ENCODE measurements at places on chromosomes 7 and 10.

- no peak for DNase-seq
These were observed 365.1 kb downstream of the WDR11 start for GRCh38 chr10:121216295-121216694.

GRCh38 chr10:50937230-50937907 lies 51.9 kb upstream of the A1CF start:
- DNase-seq = no peak

- DNase-seq = no peak
These were observed 120.6 kb upstream of the NRP1 start for GRCh38 chr10:33455029-33455428.

GRCh38 chr10:80871083-80871482 lies 333.4 kb downstream of the SH2D4B start:
- DNase-seq = no peak

GRCh38 chr10:53536322-53536721 lies 763.7 kb upstream of the MBL2 start:
- DNase-seq = no peak

DNA sequence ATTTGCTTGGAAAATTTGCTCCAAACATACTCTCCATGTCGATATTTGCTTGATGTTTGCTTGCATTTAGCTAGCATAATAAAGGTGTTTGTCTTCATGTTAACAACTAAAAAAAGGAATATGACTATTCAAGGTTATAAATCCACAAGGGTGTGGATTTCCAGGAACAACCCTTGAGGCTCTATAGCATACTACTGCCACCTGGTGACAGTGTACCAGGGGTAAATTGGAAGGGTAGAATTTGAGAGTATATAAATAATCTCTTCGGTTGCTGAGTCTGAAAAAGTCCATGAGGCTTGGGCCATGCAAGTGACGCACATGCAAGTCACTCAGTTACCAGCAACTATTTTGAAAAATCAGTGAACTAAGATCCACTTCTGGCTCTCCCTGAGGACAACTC lies 68.4 kb downstream of the SLIT1 start:
- no peak for DNase-seq

DNA sequence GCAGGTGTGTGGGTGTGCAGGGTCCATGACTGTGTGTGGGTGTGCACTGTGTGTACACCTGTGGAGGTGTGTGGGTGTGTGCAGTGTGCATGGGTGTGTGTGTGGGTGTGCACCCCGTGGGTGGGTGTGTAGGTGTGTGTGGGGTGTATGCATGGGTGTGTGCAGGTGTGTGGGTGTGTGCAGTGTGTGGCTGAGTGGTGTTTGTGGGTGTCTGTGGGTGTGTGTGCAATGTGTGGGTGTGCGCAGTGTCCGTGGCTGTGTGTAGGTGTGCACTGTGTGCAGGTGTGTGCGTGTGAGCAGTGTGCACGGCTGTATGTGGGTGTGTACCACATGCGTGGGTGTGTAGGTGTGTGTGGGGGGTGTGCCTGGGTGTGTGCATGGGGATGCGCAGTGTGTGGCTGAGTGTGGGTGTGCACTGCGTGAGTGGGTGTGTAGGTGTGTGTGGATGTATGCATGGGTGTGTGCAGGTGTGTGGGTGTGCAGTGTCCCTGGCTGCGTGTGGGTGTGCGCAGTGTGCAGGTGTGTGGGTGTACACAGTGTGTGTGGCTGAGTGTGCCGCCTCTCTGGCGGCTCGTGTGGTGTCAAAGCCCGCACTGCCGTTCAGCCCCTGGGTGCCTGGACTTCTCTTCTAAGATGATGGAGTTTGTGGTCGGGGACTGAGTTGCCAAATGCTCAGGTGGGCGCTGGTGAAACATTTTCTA lies 208.3 kb downstream of the DNAJB6 start:
- DNase-seq = no peak

- DNase-seq = no peak
These were observed 163.4 kb upstream of the MKLN1 start for GRCh38 chr7:131164025-131164925.

DNA sequence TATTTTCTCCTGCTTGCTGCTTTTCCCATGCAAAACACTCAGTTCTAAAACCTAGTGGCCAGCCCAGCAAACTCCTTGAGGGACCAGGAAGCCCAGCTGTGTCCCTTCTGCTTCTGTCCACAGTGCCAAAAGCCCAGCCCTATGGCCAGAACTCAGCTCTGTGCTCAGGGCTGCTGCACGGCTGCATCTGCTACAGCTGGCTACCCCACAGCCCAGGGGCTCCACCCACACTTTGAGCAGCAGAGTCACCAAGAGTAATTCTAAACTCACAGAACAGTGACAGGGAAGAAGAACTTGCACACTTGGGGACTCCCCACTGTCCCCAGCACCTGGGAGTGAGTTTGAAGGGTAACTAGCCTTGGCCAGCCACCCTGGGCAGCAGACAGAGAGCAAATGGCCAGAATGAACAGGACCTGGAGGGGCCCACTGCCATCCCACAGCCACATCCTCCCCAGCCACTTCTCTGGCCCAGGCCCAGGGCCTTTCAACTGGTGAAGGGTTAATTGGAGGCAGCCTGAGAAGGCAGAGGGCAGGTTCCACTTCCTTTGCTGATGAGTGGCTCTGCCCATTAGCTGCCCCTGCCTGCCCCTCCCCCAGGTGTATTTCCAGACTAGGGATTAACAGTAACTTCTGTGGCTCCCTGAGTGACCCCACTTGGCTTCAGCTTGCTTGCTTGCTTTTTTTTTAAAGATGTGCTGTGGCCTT lies 28.1 kb upstream of the TRIM8 start:
- DNase-seq = no peak

- DNase-seq = no peak
These were observed 6.8 kb upstream of the TAS2R40 start for GRCh38 chr7:143214789-143215679.

DNA sequence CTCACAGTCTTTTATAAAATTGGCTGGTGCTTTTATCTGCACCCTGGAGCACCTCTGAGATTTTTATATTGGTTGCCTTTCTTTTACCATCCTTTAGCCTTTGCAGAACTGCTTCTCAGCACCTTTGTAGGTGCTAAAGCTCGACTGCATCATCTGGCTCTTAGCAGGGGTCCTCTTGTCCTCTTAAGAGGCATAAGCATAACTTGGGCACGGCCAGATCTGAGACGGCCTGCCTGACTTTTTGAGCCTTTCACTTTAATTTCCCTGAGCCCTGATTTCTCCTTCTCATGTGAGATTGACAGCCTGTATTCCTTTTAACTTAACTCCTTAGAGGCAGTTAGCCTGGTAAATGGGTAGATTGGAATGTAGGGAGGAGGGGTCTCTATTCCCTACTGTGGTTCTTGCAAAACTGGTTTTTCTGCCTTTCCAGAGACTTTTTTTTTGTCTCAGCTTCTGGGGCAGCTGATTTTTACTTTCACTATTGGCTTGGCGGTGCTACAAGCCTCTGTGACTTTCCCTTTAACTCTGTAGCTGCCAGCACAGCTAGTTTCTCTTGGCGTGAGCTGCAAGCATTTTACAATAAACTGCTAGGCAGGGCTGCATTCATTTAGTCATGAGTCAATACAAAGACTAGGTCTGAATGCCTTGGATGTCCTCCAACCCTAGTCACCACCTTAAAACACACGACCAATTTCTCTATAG lies 24.0 kb downstream of the ZPBP start:
- DNase-seq = no peak

DNA sequence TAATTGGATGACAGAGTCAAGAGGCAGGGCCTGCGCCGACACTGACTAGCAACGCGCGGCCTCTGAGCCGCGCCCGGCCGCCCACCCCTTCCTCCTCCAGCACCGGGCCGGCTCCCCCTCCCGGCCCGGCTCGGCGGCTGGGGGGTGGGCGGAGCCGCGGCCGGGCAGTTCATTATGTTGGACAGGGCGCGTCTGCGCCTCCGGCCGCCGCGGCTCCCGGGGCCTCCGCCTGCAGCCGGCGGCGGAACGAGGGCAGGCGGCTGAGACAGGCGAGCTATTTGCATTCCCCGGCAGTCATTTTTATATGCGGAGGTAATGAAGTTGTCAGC lies 106.7 kb downstream of the SNX10 start:
- peak; percentile 90 for DNase-seq

DNA sequence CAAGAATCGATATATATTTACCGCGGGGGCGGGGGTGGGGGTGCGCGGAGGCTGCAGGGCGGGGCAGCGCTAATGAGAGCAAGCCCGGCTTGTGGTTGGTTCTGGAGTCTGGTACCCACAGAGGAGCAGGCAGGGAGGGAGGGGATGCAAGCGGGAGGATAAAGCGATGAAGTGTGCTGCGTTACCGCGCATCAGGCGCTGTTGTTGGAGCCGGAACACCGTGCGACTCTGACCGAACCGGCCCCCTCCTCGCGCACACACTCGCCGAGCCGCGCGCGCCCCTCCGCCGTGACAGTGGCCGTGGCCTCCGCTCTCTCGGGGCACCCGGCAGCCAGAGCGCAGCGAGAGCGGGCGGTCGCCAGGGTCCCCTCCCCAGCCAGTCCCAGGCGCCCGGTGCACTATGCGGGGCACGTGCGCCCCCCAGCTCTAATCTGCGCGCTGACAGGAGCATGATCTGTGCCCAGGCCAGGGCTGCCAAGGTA lies at the start of gene HECW1:
Gene HECW1, plus strand, starts transcription at position 189 of the 482 bp plus-strand sequence. CDS start 131,259 bp downstream, outside the sequence.
- no peak for DNase-seq

DNA sequence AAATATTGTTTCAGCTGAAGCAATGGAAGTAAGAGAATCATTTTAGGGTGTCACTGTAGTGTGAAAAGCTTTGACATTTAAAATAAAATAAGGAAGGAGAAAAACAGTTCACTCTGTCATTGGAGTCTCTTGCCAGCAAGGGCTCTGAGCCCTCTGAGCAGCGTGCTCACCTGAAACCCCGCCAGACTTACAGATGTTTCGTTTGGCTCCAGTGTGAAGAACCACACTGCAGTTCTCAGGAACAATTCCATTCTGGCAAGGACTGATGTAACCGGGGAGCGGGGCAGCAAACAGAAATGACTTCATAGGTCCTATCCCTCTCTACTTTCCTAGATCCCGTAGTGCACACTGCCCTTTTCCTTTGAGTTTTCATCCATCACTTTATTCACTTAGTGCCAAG lies 164.3 kb downstream of the CELF2 start:
- DNase-seq = no peak

- DNase-seq = no peak
These were observed 1.1 kb downstream of the P4HA1 start for GRCh38 chr10:73095481-73096021.

DNA sequence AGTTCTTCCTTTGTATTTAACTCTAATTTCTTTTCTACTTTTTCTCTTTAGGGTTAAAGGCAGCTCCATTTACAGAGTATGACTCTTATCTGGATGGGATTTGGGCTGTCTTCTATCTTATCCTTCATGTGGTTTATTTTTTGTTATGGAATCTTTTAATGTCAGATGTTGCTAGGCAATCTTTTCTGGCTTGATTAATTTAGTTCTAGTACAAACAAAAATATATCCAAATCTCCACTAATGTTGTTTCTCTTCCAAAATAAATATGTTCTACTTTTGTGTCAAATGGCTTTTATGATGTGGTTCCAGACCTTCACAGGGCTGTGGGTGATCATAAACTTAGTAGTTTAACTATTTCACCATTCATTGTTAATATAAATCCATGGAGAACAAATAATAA lies 246.9 kb downstream of the AHR start:
- DNase-seq = no peak

GRCh38 chr7:112018305-112019030 lies 187.7 kb downstream of the DOCK4 start:
- DNase-seq = no peak

GRCh38 chr7:90560730-90561129 lies 35.4 kb upstream of the CDK14 start:
- DNase-seq = no peak

GRCh38 chr7:94261067-94261466 lies 133.6 kb upstream of the COL1A2 start:
- no peak for DNase-seq

- no peak for DNase-seq
These were observed 324.7 kb upstream of the C7orf33 start for GRCh38 chr7:148265896-148266295.

GRCh38 chr7:132059141-132059540 lies 502.7 kb upstream of the PODXL start:
- no peak for DNase-seq

GRCh38 chr7:9921326-9921725 lies 1052.3 kb upstream of the PHF14 start:
- no peak for DNase-seq

- no peak for DNase-seq
These were observed 160.7 kb upstream of the COBL start for GRCh38 chr7:51477323-51477722.

DNA sequence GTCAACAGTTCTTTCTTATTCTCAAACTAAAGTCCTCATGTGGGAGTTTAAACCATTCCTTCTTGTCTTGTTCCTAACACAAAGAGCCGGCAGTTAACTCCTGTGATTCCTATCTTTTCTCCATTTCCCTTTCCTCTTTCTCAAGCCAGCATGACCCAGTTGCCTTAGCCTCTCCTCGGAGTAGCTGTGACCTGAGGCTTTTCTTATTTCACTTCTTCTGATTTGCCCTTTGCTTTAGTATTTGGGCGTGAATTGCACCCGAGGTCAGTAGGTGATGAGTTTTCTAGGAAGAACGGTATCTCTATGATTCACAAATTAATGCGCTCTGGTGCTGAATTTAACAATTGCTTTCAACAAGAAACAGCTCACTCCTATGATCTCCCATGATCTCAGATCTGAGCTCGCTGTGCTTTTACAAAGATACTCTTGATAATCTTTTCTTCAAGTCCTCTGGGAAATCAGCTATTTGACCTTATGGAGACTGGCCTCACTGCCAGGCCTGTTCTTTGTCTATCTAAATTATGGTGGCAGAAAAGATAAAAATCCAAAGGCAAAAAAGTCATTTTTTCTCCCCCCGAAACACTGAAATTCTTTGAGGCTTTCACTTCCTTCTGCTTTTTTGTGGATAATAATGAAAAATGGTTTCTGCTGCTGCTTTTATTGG lies 184.6 kb downstream of the JCAD start:
- no peak for DNase-seq

- DNase-seq = no peak
These were observed 296.5 kb downstream of the SORCS3 start for GRCh38 chr10:104937567-104937966.

DNA sequence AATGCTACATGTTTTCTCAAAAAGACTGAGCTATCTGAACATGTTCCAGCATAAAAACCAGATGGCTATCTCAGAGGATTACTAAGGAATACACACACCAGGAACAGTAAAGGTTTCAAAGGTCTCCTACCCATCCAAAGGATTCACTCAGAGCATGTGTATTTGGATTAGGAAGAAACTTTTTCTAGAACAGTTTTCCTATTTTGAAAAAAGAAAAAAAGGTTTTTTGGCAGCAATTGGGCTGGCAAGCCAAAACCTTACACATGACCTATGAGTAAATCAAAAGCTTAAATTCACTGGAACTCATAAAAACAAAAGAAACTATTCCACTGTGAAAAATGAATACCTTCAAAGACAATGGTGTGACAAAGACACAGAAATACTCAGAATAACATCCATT lies 9.6 kb downstream of the TPK1 start:
- no peak for DNase-seq

DNA sequence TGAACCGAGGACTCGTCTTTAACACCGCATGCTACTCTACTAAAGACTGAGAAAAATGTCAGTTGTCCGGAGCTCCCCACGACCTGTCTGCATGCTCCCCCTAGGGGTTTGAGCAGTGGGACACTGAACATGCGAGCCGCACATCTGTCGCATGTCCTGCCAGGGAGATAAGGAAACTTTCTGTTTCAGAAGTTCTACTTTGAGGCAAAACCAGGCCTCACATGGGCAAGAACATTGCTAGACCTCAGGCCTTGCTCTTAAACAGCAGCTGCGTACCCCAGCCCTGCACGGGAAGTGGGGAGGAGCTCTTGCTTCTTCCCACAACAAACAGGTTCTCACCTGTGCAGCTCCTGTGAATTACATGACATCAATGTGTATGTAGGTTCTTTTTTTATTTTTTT lies 30.3 kb upstream of the HERPUD2 start:
- no peak for DNase-seq

Measured in mesenteric fat pad (tissue), 1 donor.